ENCODE measurements at places on chromosomes 11 and 22.

- no peak for DNase-seq
These were observed 513.1 kb downstream of the MIAT start for GRCh38 chr22:27170491-27170890.

DNA sequence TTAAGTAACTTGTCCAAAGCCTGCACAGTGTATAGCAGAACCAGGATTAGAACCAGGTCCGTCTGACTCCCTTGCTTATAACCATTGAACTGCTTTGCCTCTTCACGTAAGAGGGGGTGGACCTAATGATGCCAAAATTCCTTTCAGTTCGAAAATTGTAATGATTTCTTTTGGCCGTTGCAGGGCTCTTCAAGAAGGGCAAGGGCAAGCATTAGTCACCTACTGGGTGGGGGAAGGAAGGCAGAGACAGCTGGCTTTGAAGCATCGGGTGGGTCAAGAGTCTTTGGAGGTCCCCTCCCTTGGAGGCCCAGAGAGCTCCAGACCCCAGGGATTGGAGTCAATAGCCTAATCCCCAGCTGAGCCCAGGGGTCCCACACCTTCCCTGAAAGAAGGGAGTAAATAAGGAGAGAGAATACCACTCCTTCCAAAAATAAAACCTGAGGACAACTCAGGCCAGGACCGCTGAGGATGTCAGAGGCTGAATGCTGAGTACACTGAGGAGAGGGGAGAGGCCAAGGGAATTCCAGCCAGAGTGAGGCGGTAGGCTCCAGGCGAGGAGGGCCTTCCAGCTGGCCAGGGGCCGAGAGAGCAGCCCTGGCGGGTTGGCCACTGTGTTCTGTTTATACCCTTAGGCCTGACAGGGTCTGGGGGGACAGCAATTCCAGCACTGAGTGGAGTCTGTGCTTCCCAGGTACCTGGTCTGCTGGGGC, 14.1 kb downstream of the CREB3L1 start:
- DNase-seq, result peak; percentile 51

DNA sequence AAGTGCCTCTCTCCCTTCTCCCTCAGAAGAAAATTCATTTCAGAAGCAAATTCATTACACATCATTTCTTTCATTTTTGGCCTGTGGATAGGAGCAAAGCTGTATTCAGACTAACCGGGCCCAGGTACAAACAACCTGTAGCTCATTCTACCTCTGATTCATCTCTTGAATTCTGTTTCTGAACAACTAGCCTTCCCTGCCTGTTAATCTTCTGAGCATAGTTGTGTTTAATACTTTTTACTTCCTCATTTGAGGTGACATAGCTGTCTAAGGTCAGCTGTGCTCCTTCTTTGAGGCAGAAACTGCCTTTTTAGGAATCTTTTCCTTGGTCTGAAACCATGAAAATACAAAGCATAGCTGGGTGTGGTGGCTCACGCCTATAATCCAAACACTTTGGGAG, 12.6 kb upstream of the IL18BP start:
- no peak for DNase-seq

GRCh38 chr22:28943501-28943879, 60.1 kb downstream of the ZNRF3 start:
- no peak for DNase-seq

DNA sequence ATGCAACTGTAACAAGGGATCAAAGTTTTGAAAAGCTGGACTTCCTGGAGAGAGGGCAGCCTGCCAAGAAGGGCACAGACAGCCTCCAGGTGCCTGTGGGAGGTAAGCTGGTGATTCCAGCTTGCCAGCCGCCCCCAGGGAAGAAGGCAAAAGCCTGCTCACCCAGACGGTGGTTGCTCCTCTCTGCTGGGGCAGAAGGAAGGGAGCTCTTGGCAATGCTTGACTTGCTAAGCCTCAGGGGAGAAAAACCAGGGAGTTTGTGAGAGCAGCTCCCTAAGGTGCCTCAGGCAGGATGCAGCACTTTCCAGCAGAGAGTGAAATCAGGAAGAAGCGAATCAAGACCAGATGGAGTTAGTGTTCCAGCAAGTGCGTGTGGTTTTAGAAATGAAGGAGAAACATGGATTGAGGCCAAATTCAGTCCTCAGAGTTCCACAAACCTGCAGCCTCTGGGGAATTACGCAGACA, 553.6 kb downstream of the BUD13 start:
- DNase-seq, result no peak

DNA sequence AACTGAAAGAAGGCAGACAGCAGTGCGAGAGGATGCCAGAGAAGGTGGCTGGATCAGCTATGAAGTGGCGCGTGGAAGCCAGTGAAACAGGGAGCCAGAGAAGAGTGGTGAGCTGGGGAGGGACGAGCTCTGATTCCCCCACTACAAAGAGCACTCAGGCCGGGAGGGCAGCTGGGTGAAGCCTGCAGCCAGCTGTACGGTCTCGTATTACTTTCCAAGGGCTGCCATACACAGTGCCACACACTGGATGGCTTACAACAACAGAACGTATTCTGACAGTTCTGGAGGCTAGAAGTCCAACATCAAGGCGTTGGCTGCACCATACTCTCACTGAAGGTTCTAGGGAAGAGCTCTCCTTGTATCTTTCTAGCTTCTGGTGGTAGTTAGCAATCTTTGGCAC, 47.1 kb upstream of the WNT11 start:
- DNase-seq, result no peak

- DNase-seq, result no peak
These were observed 2.9 kb upstream of the BID start for GRCh38 chr22:17777005-17777716.

- DNase-seq, result no peak
These were observed 125.3 kb downstream of the VPREB1 start for GRCh38 chr22:22369964-22370270.

DNA sequence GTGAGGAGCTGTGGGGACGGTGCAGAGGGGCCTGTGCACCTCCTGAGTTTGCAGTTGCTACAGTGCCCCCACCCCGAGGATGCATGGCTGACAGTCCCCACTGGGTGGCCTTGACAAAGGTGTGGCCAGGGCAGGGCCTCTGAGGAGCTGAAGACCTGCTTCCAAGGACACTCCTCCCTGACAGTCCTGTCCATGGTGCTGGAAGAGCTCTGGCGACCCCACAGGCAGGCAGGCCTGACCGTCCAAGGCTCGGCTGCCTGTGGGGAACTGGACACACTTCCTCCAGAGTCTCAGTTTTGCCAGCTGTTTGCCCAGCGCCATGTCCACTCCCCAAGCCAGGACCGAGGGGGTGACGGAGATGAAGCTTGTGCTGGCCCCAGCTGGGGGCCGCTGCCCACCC, 32.7 kb downstream of the BRSK2 start:
- no peak for DNase-seq
